Stimulated activated CD4-positive, alpha-beta T cell treated with anti-CD3 and anti-CD28 coated beads, Interleukin-15, amount 100 ng/mL, for 24 hours (primary cell): ENCODE measurements at places on chromosomes 12 and 14.

- DNase-seq = no peak
Measured at GRCh38 chr12:4281173-4281654, 7.7 kb downstream of the CCND2 start.

DNA sequence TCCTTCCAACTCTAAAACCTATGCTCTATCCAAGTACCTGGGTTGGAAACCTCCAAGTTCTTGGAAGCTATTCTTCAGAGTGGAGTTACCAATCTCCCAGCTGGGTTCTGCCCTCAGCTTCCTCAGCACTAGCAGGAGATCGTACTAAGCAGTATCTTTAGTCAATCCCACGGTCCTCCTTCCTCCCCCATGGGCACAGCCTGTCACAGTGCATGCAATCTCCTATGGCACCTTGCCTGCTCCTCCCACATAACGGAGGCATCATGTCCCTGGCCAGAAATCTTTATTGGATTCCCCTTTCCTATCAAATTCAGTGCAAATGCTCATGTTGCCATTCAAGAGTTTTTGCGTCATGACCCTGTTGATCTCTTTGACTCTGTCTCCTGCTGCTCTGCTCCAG lies 5.4 kb upstream of the LPAR5 start:
- no peak for DNase-seq

DNA sequence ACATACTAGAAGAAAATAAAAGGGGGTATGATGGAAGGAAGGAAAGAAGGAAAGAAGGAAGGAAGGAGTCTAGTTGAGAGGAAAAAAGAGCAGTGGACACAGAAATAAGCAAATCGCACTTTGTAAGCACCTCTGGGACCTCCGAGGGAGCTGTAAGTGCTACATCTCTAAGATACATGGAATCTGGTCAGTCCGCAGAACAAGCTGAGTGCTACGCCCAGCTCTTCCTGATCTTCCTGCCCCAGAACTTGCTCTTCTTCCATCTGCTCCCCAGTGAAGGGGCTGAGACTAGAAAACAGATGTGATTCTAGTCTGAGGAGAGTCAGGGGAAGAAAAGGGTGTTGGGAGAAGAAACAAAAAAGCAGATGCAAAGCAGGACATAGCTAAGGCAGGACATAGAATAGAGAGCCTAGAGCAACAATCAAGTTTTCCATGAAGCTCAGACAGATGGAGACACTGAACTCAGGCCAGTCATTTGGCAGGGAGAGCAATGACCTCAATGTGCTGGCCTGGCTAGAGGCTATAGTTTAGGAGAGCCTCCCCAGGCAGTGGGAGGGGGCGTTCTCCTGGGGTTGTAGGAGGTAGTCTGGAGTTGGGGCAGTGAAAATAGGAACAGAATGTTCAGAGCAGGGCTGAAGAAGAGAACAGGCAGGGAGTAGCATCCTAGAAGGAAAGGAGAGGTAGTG lies 1.7 kb upstream of the MFAP5 start:
- no peak for DNase-seq

DNA sequence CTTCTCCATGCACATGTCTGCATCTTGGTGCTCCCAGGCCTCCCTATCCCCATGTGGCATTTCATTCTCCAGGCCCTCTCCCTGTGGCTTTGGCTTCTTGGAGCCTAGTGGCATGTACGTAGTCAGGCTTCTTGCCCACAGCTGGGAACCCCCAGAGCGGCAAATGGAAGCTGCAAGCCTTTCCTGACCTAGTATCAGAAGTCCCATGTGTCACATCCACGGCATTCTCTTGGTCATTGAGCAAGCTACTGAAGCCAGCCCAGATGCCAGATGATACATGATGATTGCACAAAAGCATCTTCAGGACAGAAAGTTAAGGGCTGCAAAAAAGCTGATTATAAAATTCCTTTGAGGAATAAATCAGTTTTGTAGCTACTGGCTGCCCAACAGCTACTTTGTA lies 154.9 kb downstream of the PELI2 start:
- no peak for DNase-seq

DNA sequence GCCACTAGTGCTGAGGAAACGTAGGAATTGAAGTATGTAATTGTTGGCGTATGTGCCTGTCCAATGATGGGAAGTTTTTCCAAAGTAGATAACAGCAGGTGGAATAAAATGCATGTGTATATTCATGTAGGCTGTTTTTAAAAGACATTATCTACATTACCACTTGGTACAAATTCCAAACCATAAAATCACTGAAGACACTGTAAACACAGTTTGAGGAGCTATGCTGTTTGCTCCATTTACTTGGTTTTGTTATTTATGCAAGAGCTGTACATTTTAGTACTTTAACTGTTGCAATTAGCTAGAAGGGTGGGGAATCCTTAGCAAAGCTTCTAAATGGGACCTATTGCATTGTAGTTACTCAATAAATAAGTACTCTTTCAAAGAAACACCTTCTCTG lies 274.5 kb upstream of the DIO2 start:
- DNase-seq = no peak

- DNase-seq = no peak
Measured at GRCh38 chr14:25836636-25837035, 761.2 kb downstream of the NOVA1 start.

GRCh38 chr12:43214166-43214565 lies 337.8 kb downstream of the ADAMTS20 start:
- DNase-seq = no peak

GRCh38 chr14:75542588-75543091 lies 20.4 kb downstream of the BATF start:
- DNase-seq = peak; percentile 91

GRCh38 chr12:121581686-121582429 lies 1.0 kb upstream of the KDM2B start:
- DNase-seq = peak; percentile 18

DNA sequence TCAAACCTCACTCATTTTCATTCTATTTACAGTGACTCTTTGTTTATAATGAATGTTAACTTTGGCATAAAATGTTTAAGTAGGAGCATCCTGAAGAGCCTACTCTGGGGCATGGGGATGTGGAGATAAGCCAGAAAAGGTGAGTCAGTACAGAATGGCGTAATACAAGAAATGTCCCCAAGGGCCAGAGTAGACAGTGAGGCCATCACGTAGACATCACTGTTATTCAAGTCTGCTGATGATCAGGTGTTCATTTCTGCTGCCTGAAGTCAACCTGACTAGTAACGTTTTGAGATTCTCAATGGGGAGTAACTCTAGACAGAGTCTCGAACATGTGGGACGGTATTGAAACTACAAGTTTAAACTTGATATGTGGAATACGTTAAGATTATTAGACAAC lies 47.6 kb upstream of the PKP2 start:
- no peak for DNase-seq

DNA sequence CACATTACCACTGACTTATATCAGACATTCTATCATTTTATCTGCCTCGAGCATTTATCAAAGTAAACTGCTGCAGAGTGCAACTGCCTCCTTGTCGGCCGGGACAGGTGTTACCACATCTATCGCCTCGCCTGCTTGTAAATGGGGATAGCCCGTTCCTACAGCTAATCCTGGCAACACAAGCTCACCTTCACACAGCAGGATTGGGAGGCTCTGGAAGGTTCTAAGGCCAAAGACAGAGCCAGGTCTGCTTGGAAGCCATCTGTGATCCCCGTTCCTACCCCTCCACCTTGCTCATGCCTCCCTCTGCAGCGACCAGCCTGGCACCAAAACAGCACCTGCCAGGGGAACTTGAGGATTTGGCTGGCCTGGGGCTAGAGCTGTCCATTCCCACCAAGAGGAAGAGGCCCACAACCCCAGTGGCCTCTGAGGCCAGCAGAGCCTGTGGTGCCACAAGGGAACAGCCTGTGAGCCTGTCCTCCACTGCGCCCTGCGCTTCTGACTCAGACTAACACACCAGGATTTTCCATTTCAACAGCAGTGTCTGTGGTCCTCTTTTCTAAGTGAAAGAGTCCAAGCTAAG lies 114.8 kb upstream of the DIO3 start:
- no peak for DNase-seq

- DNase-seq = no peak
Measured at GRCh38 chr14:94702629-94703028, 67.3 kb downstream of the GSC start.

DNA sequence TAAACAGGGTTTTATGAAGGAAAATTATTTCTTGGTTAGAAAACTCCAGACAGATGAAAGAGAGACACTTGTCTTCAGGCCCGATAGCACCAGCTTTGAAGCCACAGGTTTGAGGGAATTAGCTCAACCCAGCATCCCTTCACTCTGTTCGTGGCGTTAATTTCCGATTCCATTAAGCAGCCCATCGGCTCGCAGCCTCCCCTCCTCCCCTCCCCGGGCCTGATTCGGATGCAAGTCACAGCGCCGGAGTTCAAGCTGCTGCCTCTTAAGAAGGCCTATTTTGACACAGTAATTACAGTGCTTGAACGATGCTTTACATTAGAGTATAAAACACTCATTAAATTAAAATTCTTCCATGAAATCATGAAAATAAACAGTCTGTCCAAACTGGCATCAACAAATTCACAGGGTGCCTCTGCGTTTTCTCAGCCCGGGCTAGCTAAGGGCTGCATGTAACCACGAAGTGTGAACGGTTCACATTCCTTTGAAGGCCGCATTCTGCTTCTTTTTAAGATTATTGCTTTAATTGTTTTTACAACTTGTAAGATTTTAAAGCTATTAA lies 145.8 kb downstream of the DICER1 start:
- no peak for DNase-seq

GRCh38 chr12:1246637-1247036 lies 255.6 kb downstream of the ERC1 start:
- DNase-seq = no peak

- DNase-seq = no peak
Measured at GRCh38 chr14:93716002-93716745, 72.1 kb downstream of the PRIMA1 start.

DNA sequence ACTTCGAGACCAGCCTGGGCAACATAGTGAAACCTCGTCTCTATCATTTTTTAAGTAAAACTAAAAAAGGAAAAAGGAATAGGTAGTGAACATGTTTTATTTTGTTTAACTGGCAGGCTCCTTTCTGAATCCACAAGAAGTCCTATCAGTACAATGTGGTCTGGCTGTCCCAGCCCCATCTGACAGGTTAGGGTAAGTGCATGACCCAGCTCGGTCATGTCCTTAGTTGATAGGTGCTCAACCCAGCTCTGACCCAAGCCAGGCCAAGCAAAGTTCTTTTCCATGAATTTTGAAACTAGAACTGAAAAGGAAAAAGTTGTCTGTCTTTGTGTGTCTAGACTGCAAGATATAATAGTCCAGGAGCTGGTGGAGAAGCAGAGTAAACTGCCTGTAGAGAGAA lies 4.7 kb upstream of the NRDE2 start:
- no peak for DNase-seq

GRCh38 chr14:94542811-94543440 lies 18.3 kb upstream of the SERPINA4 start:
- no peak for DNase-seq

DNA sequence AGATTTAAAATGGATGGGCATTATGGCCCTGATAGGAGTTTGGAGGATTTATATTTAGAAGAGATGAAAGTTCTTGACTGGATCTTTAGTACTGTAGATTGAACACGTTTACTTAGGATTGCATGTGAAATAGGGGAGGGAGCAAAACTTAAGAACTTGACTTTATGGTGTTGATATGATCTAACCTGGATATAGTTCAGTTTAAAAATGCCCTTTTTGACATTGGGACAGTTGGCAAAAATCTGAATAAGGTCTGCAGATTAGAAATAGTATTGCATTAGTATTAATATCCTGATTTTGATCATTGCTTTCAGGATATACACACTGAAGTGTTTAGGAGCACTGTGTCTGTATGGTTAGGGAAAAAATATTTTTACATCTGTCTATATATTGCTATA lies 9.6 kb downstream of the TMBIM6 start:
- no peak for DNase-seq

DNA sequence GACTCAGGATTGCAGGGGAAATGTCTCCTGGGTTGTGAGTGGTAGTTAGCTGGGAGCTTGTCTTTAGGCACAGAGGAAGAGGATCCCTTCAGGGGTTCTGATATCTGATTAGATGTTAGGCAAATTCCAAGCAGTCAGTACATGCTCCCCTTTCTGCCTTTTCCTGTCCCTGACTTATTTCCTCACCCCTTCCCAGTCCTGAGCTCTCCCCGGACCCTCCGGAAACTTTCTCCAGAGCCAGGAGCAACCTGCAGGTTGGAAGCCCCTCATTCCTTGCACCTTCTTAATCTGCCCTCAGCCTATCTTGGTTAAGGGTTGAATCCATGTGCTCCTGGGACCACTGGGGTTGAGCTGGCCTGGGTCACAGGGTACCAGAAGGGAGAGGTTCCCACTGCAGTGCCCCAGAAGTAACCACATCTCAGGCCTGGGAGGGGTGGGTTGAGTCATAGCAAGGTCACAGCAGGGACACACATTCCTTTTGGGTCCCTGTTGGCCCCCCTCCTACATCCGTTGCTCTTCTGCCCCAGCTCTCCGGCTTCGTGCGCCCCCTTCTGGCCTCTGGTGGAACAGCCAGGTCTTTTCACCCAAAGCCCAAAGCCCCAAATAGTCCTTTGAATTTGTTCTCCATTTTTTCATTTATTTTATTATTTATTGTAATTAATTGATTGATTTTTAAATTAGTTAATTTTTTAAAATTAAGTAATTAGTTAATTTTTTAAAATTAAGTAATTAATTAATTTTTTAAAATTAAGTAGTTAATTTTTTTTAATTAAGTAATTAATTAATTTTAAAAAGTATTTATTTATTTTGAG lies 1.8 kb downstream of the IGFBP6 start:
- DNase-seq = peak; percentile 92

DNA sequence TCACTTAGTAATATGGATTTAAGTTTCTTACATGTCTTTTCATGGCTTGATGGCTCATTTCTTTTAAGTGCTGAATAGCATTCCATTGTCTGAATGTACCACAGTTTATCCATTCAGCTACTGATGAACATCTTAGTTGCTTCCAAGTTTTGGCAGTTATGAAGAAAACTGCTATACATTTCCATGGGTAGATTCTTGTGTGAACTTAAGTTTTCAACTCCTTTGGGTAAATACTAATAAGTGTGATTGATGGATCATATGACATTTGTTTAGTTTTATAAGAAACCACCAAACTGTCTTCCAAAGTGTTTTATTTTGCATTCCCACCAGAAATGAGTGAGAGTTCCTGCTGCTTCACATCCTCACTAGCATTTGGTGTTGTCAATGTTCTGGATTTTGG lies 119.2 kb downstream of the NAV3 start:
- no peak for DNase-seq

DNA sequence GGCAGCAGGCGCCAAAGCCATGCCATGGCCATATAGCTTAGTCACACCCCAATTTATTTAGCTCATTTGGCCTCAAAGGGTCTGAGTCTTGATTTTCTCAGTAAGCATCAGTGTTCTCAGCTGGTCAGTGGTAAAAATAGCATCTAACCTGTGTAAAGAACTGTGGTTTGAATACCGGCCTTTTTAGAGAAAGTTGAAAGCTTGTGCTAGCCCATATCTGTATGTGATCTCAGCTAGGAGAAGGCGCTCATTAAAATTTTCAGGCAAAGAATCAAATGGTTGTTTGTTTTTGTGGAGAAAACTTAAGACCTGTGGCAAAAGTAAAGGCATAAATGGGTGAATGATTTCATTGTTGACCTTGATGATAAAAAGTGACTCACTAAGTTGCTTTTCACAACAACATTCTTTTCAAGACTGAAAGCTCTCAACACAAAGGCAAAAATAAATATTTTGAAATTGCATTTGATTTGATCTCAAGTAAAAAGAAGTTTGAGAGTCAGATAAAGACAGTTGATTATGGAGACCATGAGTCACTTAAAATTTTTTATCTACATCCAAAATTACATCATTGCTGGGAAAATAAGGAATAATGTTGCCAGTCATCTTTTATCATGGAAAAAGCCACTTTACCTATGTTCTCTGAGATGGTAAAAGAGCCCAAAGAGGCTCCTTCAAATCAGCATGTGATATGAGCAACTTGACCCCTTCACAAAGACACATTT lies 128.5 kb upstream of the RGS6 start:
- DNase-seq = no peak

GRCh38 chr12:6205144-6205539 lies 4.9 kb downstream of the CD9 start:
- DNase-seq = no peak
